DMS79 treated with DMSO at 0.1 percent for 48 hours (cell line): ENCODE measurements at places on chromosomes 6 and 20.

GRCh38 chr20:18427214-18427613, 39.6 kb downstream of the DZANK1 start:
- DNase-seq: no peak

- no peak for DNase-seq
These were observed 28.3 kb upstream of the GGTLC1 start for GRCh38 chr20:24016607-24017457.

- no peak for DNase-seq
These were observed 1.7 kb downstream of the CABLES2 start for GRCh38 chr20:62405108-62405980.

DNA sequence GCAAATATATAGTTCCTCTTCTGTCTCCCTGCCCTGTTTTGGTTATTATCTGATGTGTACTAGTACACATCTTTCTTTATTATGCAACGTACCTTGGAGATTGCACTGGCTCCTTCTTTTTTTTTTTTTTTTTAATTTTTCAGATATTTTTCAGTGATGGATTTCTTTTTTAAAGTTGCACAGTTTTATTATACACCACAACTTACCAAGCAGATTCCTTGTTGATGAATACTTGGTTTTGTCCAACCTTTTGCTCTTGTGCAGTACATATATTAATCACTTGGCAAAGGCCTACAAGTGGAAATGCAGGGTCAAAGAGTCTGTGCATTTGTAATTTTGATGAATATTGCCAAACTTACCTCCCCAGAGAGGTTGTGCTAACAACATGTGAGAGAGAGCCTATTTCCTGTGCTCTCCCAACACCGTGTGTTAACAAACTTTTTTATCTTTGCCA, 50.1 kb upstream of the RNF24 start:
- DNase-seq: no peak

DNA sequence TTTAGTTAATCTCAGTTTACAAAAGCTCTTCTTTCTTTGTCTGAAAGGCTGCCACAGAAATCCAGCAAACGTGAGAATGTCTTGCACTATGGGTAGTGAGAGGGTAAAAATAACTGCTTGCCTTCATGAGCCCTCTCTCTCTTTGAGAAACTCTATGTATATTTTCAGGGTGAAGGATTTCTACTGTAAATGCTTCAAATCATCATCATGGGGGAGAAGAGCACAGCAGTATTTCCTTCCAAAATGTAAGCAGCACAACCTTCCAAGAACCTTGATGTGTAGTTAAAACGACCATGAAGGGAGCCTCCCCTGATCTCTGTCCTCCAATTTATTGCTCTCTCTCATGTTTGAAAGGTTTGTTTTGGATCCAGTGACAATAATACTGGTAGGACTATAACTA, 141.3 kb upstream of the CENPW start:
- no peak for DNase-seq
